ENCODE measurements at places on chromosomes 2 and 18.

DNA sequence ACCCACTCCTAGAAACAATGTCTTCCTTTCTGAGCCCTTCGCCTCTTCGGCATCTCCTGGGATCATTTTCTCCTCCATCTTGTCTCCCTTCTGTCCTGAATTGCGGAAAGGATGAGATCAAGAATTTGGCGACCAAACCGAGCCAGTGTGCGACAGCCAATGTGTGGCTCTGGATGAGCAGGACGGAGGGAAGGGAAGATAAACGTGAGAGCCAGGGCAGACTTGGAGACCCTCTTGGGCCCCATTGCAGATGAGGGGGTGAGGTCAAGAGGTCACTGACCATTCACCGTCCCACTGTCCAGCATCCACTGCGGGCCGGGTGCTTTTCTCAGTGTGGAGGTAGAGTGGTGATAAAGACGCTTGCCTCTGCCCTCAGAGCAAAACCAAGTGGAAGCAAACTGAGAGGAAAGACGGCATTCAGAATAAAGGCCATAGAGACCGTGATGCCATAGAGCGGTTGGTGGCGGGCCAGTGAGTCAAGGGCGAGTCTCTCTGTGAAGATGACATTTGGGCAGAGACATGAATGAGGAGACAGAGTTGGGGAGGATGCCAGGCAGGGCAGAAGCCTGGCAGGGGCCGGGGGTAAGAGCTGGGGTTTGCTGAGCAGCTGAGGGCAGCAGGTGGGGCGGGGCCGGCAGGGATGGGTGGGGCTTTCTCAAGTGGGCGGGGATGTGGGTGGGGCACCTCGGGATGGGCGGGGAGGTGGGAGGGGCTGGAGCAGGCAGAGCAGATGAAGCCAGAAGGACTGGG, 55.6 kb downstream of the ACAA2 start:
- DNase-seq, result no peak

- DNase-seq, result no peak
Observed at GRCh38 chr2:7625392-7626138, 708.4 kb downstream of the RNF144A start.

- no peak for DNase-seq
Observed at GRCh38 chr2:221569425-221569845, 2.7 kb downstream of the EPHA4 start.

- DNase-seq, result no peak
Observed at GRCh38 chr2:156157670-156158069, 174.9 kb downstream of the NR4A2 start.

GRCh38 chr18:22713511-22713910, 219.6 kb upstream of the RBBP8 start:
- DNase-seq, result no peak

All from CD8-positive, alpha-beta memory T cell (primary cell).